Vein endothelial cell (primary cell): ENCODE measurements at places on chromosomes 16 and 17. TPM values are rescaled to one million over a fixed set of nuclear protein-coding genes. Genes with fewer than 3 reads are reported as not detected.

Gene PRKCB
- under 0.01 TPM in 1 of 2 replicates, not detected in the other for total RNA-seq

Gene IL21R
- 0.29 and 0.33 TPM in 2 replicates for total RNA-seq

Gene NDRG4
- total RNA-seq, result 63.3 and 127 TPM in 2 replicates

Gene KRT38
- not detected in 2 replicates for total RNA-seq

Gene SPATA22
- 0.65 TPM in 1 of 2 replicates, not detected in the other for total RNA-seq

Gene ABCA8
- total RNA-seq, result 1.3 and 1.4 TPM in 2 replicates

Gene GPS1
- 116 and 131 TPM in 2 replicates for total RNA-seq

Gene HOXB9
- 1.7 and 2.6 TPM in 2 replicates for total RNA-seq

Gene RUNDC3A
- 0.33 TPM in 1 of 2 replicates, not detected in the other for total RNA-seq

Gene CCDC144A
- 1.4 and 5.6 TPM in 2 replicates for total RNA-seq

Gene YWHAE
- total RNA-seq, result 695 and 809 TPM in 2 replicates

Gene TOM1L1
- 0.57 and 0.98 TPM in 2 replicates for total RNA-seq

Gene CFAP97D1
- total RNA-seq, result not detected in 2 replicates

Gene VMO1
- total RNA-seq, result not detected in 2 replicates

Gene TMEM114
- not detected in 2 replicates for total RNA-seq

Gene PIGS
- total RNA-seq, result 56.3 and 63.7 TPM in 2 replicates

Gene SLC5A11
- 0.38 TPM in 1 of 2 replicates, not detected in the other for total RNA-seq

Gene TEKT3
- total RNA-seq, result not detected in 2 replicates

Gene BEAN1
- not detected in 2 replicates for total RNA-seq

Gene PHOSPHO1
- total RNA-seq, result 0.29 TPM in 1 of 2 replicates, not detected in the other

Gene MYH10
- total RNA-seq, result 70.9 and 87.5 TPM in 2 replicates

Gene ACSM5
- 0.65 TPM in 1 of 2 replicates, not detected in the other for total RNA-seq

Gene TMEM92
- under 0.01 and 0.29 TPM in 2 replicates for total RNA-seq

Gene PER1
- 9.9 and 12.1 TPM in 2 replicates for total RNA-seq

Gene FOXN1
- total RNA-seq, result not detected in 2 replicates
